ENCODE measurements at places on chromosomes 5 and 9.

DNA sequence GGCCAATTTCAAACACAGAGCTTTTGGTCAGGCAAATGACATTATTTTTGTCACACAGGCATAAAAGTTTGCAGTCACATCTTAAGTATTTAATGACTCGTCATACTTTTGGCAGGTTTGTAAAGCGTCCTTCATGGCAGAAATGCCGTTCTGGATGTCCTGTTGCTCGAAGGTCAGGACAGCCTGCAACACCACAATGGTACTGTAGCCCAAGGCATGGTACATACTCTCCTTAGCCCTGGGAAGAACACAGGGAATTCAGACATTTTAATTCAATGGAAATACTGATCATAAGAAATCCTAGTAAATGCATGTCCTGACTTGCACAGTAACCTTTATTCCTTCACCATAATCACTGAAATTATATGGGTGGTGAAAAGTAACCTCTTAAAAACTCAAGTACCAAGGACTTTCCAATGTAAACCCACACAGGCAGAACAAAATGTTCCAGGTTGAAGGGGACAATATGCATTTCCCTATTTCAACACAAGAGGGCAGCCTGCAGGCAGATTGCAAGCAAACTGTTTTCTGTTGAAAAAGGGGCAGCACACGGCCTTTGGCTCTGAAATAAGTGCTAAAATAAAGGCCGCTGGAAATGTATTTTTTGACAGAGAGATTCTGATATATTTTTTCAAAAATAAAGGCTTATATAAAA lies 95.7 kb downstream of the TTC39B start:
- peak; percentile 79 for DNase-seq

GRCh38 chr5:168254013-168254693 lies 37.3 kb upstream of the WWC1 start:
- DNase-seq: no peak

GRCh38 chr9:95379630-95380029 lies 62.1 kb upstream of the FANCC start:
- no peak for DNase-seq

GRCh38 chr5:1016036-1016435 lies 7.4 kb downstream of the NKD2 start:
- no peak for DNase-seq

DNA sequence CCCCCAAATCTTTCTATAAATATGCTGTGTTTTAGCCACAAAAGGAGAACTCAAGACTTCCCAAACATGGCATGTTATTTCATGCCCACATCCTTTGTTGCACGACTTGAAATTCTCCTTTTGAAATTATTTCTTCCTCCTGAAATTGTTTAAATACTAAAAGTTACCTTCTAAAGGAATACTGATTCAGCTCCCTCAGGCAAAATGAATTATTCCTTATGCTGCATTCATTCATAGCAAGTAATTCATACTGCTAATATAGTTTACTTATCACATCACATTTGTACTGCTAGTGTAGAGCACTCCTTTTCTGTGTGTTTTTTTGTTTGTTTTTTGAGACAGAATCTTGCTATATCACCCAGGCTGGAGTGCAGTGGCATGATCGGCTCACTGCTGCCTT lies 45.7 kb downstream of the BHMT start:
- DNase-seq: no peak

GRCh38 chr9:76996700-76997099 lies 22.8 kb upstream of the FOXB2 start:
- DNase-seq: peak; percentile 55

DNA sequence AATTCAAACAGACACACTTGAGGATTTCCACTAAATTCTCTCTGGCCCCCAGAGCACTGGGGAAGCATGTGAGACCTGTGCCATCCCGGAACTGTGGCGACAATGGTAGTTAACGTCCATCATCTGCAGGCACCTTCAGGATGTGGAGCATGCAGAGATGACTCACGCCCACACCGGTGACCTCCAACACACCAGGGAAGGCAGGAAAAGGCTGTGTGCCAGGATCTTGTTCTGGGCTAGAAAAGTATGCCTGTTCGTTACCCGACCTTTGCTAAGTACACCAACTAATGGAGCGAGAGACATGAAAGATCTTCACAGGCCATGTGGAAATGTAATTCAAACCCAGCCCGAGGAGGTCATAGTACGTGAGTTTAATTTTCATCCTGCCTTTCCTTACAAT lies 208.8 kb downstream of the MELK start:
- DNase-seq: peak; percentile 23

DNA sequence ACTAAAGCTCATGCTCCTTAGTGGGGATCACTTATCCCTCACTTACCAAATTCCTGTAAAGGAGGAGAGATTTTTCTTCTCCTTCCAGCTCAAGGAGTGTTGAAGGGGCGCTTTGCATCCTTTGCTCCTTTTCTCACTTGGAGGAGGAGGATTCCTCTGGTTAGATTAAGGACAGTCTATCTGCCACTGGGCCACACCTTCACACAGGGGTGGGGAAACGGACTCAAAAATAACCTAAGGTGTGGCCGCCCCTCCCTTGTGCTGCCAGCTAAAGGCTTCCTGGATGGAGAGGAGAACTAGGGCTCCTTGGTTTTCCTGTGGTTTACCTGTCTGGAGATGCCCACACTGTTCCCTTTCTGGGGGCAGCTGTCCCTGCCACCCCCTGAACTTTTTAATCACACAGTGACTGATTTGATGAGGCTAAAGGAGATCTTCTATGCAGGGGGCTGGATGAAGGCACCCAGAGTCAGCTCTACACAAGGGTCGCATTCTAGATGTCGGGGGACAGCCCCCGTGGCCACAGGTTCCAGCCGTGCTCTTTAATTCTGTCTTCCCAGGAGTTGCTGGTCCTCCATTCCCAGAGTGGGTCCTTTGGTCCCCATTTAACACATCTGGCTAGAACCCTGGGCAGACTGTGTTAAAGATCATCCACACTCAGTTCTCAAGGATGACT lies 14.4 kb downstream of the GLRX start:
- DNase-seq: no peak
